ENCODE measurements at places on chromosomes 7 and 10. TPM values are rescaled to one million over a fixed set of nuclear protein-coding genes. Genes with fewer than 3 reads are reported as not detected.

- DNase-seq, result no peak
Observed at GRCh38 chr7:71739520-71740173, 607.7 kb downstream of the GALNT17 start.

DNA sequence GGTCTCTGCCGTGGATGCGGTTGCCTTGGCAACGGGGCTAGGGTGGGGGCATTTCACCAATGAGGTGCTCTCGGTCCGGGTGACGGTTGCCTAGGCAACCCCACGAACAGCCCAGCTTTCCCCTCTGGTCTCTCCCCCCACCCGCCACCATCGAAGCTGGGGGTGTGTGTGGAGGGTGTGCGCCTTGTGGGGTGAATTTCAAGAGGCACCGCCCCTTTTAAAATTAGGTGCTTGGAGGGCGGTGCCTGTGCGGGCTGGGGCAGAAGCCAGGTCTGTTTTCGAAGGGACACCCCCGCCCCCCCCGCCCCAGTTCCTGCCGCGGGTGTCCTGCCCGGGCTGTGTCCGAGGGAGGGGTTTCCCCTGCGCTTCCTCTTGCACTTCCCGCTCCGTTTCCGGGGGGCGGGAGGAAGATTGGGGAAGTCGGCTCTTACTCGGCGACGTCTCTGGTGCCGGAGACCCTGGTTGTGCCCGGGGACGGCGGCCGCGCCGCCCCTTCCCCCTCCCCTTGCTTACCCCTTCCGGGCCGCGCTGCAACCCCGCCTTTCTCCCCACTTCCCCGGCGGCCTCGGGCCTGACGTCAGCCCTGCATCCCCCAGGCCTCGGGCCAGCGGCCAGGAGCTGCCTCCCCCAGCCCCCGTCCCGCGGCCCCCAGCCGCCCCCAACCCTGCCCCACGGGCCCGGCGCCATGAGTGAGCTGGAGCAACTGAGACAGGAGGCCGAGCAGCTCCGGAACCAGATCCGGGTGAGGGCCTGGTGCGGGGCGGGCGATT, 2.2 kb downstream of the GNB2 start:
- DNase-seq, result peak; percentile 87

DNA sequence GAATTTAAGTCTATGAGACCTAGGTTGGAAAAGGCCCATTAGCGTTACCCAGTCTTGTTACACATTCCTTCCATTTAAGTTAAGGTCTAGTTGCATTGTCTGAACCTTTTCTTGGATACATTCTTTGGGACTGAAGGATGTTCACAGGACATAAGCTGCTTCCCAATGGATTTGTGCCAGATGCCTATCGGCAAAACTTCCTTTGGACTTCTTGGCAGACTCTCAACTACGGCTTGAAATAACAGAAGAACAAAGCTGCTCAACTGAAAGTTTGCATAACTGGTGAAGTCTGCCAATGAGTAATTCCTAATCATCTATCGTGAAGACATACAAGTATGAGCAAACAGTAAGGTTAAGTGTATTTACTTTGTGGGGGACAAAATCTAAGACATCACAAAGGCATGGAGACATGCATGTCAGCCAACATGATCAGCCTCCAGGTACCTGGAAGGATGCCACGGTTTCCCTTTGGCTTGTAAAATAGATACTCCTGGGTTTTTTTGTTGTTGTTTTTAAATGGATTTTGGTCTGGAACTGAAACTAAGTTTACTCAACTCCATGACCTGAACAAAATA, 35.4 kb downstream of the MALSU1 start:
- peak; percentile 59 for DNase-seq

DNA sequence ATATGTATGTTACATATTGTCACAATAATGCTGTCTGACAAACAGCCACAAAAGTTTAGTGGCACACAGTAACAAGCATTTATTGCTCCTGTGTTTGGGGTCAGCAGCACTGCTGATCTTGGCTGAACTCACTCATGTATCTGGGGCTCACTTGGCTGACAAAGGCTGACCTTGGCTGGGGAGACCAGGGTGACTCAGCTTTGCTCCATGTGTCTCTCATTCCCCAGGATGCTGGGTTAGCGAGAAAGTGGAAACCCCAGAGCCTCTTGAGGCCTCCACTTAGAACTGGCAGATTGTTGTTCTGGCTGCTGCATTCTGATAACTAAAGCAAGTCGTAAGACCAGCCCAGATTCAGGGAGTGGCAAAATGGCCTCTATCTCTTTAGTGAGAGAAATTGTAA, 217.3 kb upstream of the HABP2 start:
- DNase-seq, result peak; percentile 59

RELN gene
- 2.1 TPM for polyA plus RNA-seq
